Sciatic nerve (tissue), 2 donors: ENCODE measurements at places on chromosomes 12 and 14. TPM values are rescaled to one million over a fixed set of nuclear protein-coding genes. Genes with fewer than 3 reads are reported as not detected.
A peak's percentile ranks its signal among the peaks of the same experiment; 100 is the strongest.

DNA sequence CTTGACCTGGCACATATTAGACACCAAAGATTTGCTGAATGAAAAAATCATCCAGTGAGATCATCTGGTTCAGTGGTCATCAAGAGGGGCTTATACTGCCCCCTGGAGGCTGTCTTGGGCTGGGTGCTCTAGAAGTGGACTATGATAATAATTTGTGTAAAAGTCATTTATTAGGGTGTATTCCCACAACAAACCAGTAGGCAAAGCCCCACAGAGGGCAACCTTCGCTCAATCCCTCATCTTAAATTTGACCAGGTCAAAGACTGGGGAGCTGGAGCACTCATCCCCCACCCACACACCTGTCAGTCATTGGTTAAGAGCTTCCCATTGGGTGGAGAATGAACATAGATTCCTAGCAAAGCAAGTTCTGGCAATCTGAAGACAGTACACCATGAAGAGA lies 20.0 kb upstream of the FICD start:
- no peak for DNase-seq

Gene ANKRD33
- 0.76 TPM for total RNA-seq

Gene PTPRR
- total RNA-seq = 0.31 TPM

GRCh38 chr12:85676816-85677749 lies 159.1 kb downstream of the RASSF9 start:
- DNase-seq = no peak

- DNase-seq = peak; percentile 77
Observed at GRCh38 chr12:112116232-112117060, 7.9 kb upstream of the NAA25 start.

- DNase-seq = no peak
Observed at GRCh38 chr14:56183631-56184157, 65.5 kb downstream of the PELI2 start.

GRCh38 chr14:92590176-92590575 lies 76.6 kb downstream of the RIN3 start:
- DNase-seq = peak; percentile 10

- DNase-seq = no peak
Observed at GRCh38 chr12:94191023-94191422, 42.6 kb downstream of the PLXNC1 start.

DNA sequence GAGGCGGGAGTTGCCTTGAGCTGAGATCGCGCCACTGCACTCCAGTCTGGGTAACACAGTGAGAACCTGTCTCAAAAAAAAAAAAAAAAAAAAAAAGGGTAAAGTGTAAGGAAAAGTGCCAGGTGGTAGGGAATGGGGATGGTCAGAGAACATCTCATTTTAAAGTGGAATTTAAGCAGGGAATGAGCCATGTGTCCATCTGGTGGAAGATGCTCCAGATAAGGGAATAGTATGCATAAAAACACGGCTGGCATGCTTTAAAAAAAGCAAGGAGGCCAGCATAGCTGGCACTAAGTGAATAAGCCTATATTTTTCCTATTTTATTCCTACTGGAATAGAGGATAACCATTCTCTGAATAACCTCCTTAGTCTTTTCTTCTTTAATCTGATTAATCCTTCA lies 33.7 kb downstream of the FAM186A start:
- DNase-seq = no peak

Gene TOMM20L
- total RNA-seq = not detected

DNA sequence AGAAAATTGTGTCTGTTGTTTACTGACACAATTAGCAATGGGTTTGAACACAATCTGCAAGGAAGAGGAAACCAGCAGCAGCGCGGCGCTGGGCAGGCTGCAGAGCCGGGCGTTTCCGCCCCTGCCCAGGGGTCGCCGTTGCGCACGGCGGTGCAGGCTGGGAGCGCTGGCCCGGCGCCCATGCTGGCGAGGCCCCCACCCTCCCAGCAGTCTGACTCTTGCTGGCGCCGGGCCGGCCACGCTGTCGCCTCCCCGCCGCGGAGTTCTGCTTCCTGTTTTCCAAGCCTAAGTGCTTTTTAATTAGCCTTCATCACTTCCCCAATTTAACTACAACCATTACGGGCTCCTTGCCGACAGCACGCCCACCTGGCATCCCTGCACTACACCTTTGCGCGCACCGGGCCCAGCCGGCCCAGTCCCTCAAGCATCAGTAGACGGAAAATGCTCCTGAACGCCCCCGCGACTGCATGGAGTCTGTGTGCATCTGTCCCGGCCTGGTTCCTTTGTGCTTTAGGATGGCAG lies 212.1 kb downstream of the GXYLT1 start:
- peak; percentile 77 for DNase-seq

GRCh38 chr14:20327005-20327869 lies 5.8 kb downstream of the CCNB1IP1 start:
- no peak for DNase-seq

Gene PTPN6
- total RNA-seq = 35.0 TPM

- DNase-seq = no peak
Observed at GRCh38 chr14:93103392-93104080, 12.2 kb downstream of the ITPK1 start.

DNA sequence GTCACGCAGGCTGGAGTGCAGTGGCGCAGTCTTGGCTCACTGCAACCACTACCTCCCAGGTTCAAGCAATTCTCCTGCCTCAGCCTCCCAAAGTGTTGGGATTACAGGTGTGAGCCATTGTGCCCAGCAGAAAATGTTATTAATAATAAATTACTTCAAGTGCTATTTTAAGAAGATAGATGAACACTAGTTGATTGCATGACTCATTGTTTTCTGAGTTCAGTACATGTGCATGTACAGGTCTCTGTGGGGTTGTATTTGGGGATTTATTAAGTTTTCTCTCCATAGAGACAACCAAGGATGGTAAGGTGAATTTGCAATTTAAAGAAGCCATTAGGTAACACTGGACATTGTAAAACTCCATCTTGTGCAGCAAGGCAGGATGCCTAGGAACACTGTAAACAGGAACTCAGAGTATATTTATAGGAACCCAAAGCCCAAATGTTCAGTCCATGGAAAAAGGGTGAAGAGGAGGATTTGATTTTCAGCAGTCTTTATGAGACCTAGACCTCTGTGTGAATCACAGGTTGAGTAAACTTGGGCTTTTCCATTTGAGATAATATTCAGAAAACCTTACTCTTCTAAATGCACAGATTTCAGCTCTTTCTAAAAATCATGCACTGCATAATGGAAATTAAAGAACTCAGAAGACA lies 49.3 kb upstream of the TMPO start:
- no peak for DNase-seq

- DNase-seq = no peak
Observed at GRCh38 chr12:13007496-13008233, 7.6 kb upstream of the HEBP1 start.

Gene MYF5
- not detected for total RNA-seq

- no peak for DNase-seq
Observed at GRCh38 chr14:55128386-55129085, 516 bp upstream of the LGALS3 start.

DNA sequence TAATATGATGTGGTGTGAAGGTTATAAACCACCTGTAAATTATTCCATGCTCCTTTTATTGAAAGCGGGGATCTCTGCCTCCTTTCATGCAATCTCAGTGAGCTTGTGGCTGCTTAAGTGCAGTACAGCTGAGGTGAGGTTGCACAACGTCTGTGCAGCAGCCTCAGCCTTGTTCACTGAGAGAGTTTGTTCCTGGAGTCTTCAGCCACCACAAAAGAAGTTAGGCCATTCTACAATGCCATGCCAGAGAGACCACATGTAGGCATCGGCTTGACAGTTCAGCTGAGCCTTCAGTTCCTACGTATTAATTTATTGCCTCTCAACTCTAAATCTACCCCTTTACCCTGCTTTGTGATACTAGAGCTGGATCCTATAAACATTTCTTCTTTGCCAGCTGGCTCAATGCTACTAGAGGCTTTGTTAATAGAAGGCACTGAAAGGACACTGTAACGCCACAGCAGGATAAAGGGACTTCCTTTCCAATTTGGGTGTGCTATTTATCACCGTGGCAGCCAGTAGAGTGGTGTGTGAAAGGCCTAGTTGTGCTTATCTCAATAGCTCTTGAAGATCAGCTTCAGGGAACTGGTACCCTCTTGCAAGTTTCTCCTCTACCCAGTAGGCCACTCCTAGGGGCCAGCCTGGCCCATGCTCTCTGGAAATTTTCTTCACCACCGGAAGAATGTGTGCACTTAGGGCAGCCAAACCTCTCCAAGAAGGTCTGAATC lies 337.7 kb downstream of the IPO8 start:
- DNase-seq = no peak

GRCh38 chr12:29782871-29783772 lies 620 bp downstream of the TMTC1 start:
- peak; percentile 70 for DNase-seq

GRCh38 chr14:62532181-62532580 lies 513.1 kb downstream of the KCNH5 start:
- no peak for DNase-seq

Gene NKX2-1
- 0.22 TPM for total RNA-seq

DNA sequence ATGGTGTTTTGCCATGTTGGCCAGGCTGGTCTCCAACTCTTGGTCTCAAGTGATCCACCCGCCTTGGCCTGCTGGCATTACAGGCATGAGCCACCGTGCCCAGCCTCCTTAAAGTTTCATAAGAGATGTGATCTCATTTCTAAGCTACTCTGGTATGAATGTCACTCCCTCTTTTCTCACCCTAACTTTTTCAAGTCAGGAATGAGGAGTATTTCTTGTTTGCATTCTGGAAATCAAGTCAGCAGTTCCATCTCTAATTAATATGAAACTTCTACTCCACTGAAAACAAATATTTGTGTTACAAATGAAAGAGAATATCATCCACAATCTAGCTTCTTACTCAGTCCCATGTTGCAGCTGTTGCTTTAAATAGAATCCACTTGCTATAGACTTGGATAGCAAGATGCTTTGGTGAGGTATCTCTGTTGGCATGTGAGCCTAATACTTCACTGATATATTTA lies 61.3 kb downstream of the ARF6 start:
- no peak for DNase-seq

Gene ADGRD1
- total RNA-seq = 224 TPM

- DNase-seq = no peak
Observed at GRCh38 chr14:58098507-58098906, 53.5 kb downstream of the ARMH4 start.

DNA sequence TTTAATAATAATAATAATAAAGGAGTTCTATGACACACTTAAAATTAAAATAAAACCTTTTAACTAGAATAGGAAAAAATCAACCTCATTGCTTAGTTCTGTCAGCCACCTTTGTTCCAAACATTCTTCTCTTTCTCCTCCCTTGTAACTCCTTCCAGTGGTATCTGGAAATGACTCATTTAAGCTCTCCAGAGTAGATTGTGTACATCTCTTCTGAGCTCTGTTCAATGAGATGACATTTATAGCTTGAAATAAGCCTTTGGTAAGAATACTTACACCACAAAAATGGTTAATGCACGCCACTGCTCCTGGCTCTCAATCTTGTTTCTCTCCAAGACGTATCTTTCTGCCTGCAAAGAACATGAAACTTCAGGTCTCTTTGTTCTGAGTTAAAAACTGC lies 70.3 kb downstream of the STAB2 start:
- DNase-seq = no peak

DNA sequence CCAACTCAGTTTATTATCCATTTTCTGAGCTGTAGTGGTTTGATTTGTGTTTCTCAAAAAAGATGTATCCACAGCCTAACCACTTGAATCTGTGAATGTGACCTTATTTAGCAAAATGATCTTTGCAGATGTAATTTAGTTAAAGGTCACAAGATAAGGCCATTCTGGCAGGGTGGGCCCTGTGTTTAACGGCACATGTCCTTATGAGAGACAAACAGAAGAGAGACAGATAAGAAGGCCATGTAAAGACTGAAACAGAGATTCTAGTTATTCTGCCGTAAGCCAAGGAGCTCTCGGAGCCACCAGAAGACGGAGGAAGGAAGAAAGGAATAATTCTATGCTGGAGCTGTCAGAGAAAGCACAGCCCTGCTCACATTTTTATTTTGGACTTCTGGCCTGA lies 374.2 kb downstream of the PRKD1 start:
- no peak for DNase-seq

Gene KRT80
- total RNA-seq = 0.13 TPM

Gene RNF212B
- not detected for total RNA-seq

- no peak for DNase-seq
Observed at GRCh38 chr12:64240781-64241180, 18.7 kb upstream of the KICS2 start.

DNA sequence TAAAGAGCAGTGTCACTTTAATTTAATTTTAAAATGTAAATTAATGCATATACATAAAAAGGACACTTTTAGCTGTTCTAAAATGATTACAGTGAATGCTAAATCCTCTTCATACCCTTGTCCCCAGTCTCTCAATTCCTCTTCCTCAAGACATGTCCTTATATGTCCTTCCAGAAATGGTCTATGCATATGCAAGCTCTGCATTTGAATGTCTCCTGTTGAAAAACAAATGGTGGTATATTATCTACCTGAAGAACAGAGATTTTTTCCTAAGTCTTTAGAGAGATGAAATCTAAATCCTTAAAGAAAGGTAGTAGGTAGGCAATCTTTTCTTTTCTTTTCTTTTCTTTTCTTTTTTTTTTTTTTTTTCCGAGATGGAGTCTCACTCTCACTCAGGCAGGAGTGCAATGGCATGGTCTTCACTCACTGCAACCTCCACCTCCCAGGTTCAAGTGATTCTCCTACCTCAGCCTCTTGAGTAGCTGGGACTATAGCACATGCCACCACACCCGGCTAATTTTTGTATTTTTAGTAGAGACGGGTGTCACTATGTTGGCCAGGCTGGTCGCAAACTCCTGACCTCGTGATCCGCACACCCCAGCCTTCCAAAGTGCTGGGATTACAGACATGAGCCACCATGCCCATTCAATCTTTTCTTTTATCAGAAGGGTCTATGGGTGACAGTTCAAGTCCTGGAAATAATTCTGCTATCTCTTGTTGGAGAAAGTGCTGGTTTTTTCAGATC lies 180.5 kb downstream of the PRKCH start:
- DNase-seq = no peak
